ENCODE measurements at places on chromosomes 7 and 10.
A peak's percentile ranks its signal among the peaks of the same experiment; 100 is the strongest.

DNA sequence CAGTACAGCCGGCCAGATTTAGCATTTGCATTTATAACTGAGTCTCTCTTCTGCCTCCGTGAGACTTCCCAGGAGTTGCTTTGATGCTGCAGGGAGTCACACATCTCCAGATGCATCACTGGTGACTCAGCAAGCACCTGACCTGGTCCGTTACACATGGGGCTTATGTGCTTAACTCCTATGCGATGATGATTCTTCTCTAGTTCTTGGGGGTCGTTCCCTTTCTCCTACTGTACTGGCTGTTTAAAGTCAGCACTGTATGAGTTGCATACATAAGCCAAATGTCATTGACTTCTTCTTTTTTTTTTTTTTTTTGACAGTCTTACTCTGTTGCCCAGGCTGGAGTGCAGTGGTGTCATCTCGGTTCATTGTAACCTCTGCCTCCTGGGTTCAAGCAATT, 13.0 kb upstream of the AKR1E2 start:
- ATAC-seq: peak; percentile 55

DNA sequence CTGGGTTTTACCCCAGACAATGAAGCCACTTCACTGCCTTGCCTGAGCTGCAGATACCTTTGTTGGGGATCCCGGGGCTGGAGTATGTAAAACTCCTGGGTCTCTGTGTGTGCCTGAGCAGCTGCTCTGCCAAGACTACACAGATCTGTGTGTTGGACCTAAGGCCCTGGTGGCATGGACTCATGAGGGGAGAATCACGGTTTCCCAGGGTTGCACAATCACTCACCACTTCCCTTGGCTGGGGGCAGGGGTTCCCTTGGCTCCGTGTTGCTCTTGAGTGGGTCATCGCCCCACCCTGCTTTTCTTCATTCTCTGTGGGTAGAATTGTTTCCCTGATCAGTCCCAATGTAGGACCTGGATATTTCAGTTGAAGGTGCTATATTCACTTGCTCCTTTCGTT, 13.9 kb upstream of the TBATA start:
- no peak for ATAC-seq

DNA sequence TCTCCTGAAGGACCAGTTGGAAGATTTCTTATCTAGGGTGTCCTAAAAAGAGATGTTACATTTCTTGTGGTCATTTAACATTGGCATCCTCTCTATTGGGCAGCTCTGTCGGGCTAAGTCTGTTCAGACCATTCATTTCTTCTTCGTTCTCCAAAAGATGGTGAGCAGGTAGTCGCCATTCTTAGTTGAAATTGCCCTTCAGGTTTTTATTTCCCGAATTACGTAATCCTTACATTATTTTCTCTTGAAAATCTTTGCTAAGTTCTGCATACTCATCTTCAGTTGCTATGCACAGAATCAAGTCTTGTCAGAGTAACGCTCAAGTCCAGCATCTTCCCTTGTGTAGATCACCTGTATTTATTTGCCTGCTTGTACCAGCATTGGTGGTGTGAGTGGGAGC, 53.6 kb downstream of the DAGLB start:
- ATAC-seq: no peak

- ATAC-seq: no peak
These were observed 147.6 kb upstream of the TMEM168 start for GRCh38 chr7:112937651-112938415.

DNA sequence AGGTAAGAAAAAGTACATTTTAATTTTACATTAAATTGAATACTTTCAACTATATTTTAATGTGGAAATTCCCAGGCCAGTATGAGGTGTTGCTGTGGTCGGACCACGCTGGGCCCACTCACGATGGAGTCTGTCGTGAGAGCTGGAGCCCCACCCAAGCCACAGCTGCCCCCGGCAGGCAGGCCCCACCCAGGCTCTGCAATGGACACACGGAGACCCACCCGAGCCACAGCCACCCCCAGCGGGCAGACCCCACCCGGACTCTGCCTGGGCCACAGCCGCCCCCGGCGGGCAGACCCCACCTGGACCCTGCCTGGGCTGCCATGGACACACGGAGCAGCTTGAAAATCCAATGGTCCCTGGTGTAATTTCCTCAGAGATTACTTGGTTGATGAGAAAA, 141.3 kb downstream of the PTPRN2 start:
- ATAC-seq: no peak

- no peak for ATAC-seq
These were observed 610.8 kb downstream of the GATA3 start for GRCh38 chr10:8665322-8665721.

- no peak for ATAC-seq
These were observed 210.1 kb downstream of the JCAD start for GRCh38 chr10:29849126-29849833.

DNA sequence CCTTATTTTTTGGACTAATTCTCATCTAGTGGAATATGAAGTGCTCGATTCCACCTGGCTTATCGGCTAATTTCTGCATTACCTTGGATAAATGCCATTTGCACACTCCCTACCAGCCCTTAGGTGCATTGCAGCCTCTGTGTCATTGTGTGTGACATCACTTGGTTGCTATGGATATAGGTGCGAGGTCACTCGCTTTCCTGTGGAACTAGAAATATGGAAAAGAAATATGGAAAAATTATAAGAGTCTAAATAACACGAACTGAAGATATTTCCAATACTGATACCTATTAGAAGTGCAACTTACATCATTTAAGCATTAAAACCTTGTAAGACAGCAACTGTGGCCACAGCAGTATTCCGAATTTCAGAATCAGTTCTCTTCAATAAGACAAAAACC, 2.0 kb downstream of the YWHAG start:
- no peak for ATAC-seq

DNA sequence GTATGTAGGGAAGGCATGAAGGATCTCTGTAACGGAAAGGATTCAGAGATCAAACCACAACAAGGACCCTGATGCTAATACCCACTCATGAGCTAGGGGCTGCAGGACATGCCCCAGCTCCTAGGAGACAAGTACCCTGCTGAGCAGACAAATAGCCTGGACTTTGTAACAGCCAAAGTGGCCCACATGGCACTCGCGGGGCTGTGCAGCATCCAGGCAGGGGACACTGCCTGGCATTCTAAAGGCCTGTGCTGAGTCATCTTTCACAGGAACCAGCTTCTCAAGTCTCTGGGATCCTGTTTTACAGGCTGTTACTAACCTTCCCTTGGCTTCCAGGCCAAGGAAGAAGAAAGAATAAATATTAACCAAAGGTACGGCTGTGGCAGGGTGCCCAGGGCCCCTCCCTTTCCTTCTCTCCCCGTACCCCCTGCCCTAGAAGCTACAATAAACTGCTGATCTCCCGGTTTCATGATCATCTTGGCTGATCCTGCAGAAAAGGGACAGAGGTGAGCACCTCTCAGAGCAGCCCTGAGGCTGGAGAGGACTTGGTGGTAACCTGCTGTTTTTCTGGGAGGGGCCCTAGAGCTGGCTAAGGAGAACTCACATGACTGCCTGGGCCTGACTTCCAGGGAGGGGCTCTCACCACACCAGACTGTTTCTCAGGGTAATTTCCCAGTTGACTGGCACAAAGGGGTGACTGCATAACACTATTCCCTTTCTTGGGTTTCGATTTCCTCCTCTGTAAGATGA, 4.2 kb upstream of the RPEL1 start:
- ATAC-seq: no peak

DNA sequence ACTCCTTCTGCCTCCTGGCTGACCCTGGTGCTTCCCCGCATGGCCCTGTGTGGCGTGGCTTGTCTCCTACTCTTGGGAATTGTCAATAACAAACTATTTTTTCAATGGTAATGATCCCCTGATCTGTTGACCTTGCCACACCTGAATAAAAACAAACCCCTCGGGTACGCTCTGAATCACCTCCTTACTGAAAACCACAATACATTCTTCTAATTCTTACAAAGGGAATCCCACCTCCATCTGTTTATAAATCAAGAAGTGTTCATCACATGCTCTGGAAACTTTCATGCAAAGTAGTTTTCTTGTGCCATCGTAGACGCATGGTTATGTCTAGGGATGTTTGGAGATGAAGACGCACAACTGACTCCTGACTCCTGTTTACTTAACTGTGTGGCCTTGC, 245.8 kb downstream of the FRMD4A start:
- no peak for ATAC-seq

DNA sequence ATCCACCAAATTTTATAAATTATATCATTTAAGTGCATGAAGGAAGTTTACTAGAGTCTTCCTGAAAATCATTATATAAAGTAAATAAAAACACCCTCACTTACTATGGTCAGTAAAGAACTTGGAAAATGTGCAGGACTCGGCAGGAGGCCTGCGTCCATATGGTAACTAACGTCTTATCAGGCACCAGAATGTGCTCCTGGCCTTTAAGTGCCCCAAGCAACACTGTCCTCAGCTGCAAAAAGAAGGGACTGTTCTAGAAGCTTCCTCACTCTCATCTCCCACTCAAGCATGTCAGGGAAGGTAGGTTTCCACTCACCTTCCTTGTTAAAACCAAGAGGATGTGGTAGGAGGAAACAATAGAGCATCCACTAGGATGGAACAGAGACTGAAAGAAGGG, 11.3 kb downstream of the SFMBT2 start:
- no peak for ATAC-seq

DNA sequence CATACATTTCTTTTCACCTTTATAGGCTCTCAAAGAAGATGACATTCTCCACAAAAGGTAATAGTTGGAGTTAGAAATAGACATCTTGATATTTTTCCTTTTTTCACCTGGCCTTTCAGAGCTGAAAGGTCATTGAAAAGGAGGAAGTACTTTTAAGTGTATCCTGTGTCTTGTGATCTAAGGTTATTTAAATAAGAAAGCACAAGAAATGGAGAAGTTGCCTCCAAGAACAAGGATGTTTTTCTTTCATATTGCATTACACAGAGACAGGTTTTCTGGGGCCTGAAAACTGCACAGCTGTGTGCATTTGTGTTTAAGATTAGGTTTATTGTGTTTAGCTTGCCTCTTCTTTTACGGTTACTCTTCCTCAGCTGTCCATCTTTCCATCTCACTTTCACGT, 103.4 kb upstream of the SEMA3D start:
- ATAC-seq: no peak

- ATAC-seq: no peak
These were observed 59.7 kb downstream of the GPR85 start for GRCh38 chr7:113026941-113027340.

- peak; percentile 19 for ATAC-seq
These were observed at the start of gene KIAA1217 for GRCh38 chr10:24208661-24209431. TSS of gene KIAA1217 (plus strand) at chr10:24209138. CDS start at chr10:24209194, 56 bp downstream.

GRCh38 chr7:34236839-34237492, 331.6 kb downstream of the BMPER start:
- no peak for ATAC-seq

DNA sequence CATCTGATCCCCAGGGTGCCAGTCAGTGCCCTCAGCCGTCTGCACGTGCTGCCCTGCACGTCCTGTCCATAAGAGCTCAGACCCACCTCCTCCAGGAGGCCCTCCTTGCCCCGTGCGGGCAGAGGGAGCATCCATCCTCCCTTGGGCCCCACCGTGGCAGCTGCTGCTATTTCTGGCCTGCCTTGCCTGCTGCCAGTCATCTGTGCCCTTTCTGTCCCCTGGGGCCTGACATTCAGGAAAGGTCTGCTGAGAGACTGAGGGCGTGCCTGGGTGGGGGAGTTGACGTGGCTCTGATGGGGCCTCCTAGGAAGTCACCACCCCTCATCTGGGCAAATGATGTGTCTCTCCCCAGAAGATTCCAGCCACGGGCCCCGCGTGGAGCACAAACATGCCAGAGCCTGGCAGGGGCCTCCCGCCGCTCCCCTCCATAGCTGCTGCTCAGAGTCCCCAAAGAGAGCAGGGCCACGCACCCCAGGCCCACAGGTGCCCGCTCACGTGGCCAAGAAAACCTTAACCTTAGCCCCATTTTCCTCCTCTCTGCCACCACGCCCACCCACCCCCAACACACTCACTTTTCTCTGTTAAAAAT, 21.8 kb downstream of the DPYSL4 start:
- ATAC-seq: no peak

DNA sequence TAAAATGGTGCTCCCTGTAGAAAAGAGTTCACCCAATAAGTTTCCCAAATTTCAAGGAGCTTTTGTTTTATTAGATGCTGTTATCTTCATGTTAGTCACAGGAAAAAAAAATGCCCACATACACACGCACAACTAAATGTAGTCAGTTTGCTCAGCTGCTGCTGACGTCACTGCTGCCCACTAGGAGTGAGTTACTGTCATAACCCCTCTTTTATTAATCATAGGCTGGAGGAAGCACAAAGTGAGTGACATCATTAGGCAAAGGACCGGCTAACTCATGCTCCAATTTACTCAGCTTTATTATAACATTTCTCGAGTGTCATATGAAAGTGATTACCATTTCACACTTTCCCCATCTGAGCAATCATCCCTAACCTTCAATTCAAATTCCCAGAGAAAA, 6.7 kb upstream of the INHBA start:
- no peak for ATAC-seq

DNA sequence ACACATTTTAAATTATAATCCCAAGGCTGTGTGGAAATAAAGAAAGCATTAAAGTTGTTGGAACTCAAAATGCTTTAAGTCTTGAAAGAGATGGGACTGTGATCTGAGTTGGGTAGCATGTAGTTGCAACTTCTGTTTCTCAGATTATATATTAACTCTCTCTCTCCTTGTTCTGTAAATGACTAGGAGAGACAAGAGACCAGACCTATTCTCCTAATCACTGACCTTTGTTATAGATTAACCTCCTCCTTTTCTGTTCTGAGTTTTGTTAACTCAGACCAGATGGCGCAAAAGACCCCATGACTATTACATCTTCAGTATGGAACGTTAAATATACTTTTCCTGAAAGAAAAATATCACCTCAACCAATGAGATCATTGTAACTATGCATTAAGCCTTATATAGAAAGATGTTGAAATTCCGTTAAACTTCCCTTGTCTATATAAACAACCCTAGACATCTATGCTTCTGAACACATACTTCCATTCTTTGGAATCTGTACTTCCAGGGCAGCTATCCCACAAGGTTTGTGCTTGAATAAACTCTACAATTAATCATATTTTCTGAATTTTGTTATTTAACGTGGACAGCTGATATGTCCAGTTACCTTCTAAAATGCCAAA, 143.5 kb upstream of the TRIM24 start:
- ATAC-seq: no peak

DNA sequence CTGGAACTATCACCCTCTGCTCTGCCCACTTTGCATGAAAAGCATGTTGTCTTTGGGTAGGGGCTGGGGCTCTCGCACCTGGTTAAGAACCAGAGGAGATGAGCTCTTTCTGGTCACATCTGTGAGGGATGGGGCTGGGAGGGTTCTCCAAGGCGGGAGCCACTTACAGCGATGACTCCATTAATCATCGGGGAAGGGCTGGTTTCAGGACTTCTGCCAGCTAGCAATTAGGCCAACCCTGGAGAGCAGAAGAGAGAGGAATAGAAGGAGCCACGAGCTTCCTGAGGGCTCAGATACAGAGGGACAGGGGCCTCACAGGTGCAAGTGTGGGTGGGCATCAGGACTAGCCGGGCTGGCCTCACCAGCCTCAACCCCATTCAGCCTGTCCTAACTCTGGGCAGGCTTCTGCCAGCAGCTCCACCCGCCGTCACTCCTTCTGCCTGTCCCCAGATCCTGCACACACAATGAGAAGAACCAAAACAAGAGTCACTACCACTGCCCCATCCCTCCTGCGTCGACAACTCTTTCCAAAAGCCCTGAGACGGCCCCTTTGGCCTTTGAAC, 8.4 kb downstream of the AQP1 start:
- no peak for ATAC-seq

GRCh38 chr10:64206409-64206808, 685.2 kb downstream of the REEP3 start:
- no peak for ATAC-seq

- no peak for ATAC-seq
These were observed 113.4 kb downstream of the VPS41 start for GRCh38 chr7:38795593-38795992.
